ENCODE measurements at places on chromosomes 6 and 20.
A peak's percentile ranks its signal among the peaks of the same experiment; 100 is the strongest.

GRCh38 chr6:29424575-29424974 is 9.8 kb downstream of the OR12D1 start:
- no peak for DNase-seq

- no peak for DNase-seq
Measured at GRCh38 chr6:13638626-13639025, 23.5 kb downstream of the NOL7 start.

DNA sequence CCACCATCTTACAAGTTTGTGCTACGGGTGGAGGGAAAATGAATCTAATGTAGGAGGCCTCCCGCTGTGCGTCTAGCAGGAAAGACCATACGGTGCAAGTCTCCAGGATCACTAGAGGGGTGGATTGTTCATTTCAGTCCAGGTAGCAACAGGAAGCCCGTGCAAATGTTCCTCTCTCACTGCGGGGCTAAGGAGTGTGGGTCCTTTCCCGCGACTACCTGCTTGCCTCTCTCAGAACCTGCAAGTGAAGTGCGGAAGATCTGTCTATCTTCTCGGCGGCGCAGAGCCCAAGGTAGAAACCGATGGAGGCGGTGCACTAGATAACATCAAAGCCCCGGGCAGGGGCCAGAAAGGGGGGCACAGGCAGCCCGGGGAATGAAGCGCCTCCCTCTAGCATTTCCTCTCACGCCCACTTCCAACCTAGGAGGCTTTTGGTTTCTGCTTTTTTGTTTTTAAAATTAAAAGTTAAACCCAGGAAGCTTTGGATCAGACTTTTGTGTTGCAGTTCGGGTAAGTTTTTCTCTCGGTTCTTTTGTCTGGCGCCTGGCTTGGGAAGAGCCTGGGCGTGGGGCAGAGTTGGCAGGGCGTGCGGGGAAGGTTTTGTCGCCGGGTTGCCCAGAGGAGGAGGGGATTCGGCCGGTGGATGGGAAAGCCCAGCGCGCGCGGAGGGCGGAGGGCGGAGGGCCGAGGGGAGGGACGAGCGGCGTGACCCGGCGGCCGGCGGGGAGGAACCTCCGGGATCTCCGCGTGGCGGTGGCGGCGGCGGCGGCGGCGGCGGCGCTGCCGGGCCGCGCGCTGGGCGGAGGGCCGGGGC is 3.5 kb upstream of the HIVEP1 start:
- peak; percentile 47 for DNase-seq

- no peak for DNase-seq
Measured at GRCh38 chr20:32010101-32010500, at the start of gene CCM2L. CCM2L (plus strand) TSS chr20:32010438; CDS start chr20:32010455, 17 bp downstream.

- no peak for DNase-seq
Measured at GRCh38 chr6:143337201-143337949, 113.1 kb downstream of the ADAT2 start.

- no peak for DNase-seq
Measured at GRCh38 chr6:126665551-126665950, 325.6 kb downstream of the CENPW start.

GRCh38 chr6:168007592-168008338 is 10.3 kb downstream of the KIF25 start:
- DNase-seq: no peak
